Inflammatory macrophage treated with lipopolysaccharide for 4 hours (primary cell): ENCODE measurements at places on chromosomes 11 and 22.

- DNase-seq, result peak; percentile 63
These were observed 103.9 kb downstream of the GGTLC2 start for GRCh38 chr22:22748297-22748743.

- no peak for DNase-seq
These were observed 1008.0 kb downstream of the FAM181B start for GRCh38 chr11:81725701-81726100.

- no peak for DNase-seq
These were observed 25.6 kb downstream of the RHOD start for GRCh38 chr11:67082071-67082791.

DNA sequence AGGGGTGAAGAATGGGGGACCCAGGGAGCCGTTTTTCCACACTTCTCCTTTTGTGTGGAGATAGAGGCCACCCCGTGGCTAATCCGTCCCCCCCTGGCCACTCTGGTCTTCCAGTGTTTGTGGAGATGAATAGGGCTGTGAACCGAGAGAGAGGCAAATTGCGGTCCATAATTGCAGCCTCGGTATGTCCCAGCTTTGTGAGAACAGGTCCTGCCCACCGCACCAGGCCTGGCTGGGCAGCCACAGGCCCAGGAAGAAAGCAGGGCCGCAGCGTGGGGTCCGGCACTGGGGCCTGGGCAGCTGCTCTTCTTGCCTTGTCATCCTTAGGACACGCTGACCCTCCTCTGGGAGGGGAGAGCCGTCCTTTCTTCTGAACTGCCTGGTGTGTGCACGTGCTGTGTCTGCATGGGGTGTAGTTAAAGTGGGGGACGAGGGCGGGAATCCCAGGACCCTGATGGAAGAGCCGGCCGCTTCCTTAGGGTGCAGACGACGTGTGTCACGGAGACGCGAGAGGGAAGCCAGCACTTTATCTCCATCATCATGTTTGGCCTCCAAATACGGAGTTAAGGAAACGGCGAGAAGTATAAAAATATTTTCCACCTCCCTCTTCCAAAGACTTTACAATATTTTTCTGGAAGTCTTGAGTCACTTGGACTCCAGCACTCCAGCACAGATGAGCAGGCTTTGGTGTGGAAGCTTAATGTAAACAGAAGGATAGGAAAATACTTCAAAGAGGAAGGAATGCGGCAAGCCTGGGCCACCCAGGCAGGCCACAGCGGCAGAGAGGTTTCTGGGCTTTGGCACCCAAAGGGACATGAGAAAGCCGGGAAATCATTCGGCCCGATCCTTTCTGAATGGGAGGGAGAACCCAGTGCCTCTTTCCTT, 1248.4 kb downstream of the BRD1 start:
- no peak for DNase-seq

DNA sequence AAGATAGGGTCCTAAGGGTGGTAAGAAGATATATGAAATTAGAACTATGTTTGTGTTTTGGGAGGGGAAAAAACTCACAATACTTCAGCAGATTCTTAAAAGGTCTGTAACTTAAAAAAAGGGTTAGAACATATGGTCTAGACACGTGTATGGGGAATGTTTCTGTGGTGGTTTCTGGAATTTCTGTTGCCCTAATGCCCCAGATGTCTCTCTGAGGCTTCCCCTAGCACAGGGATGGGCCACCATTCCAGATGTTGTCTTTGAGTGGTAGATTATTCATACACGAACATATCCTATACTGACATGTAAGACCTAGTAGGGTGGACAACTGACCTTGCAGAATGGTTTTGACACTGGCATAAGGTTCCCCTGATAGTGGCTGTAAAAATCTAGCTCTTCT, 26.2 kb downstream of the EHF start:
- DNase-seq, result no peak

DNA sequence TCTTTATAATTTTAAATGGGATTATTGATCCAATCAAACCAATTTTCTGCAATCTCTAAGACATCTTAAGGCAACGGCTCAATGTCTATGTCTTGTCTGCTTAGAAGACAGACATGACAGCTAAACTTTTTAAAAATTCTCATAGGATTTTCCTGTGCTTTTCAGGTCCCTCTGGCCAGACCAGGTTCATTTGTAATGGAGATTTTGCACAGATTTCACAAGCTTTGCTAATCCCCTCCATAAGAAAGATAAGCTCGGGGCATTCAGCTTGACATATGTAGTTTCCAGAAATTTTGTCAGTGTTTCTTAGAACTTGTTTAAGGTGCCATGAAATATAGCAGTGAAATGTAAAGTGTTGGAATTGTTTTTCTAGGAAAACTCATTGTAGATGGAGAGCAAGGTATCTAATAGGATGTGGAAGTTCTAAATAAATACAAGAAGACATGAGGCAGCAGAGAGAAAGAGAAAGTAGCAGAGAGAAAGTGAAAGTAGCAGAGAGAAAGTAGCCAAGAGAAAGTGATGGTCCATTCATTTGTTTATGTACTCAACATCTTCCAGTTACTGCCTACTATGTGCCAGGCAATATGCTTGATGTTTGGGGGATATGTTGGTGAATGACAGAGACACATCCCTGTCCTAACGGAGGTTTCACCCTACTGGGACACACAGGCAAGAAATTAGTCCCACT, 219.1 kb upstream of the ARHGAP42 start:
- no peak for DNase-seq

DNA sequence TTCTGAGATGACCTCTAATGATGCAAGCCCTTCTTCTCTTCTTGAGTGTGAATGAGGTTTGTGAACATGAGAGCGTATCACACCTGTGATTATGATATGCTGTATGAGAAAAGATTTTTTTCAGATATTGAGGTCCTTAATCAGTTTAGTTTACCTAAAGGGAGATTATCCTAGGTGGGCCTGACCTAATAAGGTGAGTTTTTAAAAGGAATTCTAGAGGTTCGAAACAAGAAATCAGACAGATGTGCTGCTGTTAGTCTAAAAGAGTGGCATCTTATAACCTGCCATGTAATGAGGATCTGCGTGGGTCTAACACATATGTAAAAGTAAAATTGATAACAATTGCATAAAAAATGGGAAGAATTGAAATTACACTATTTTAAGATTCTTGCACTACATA, 33.8 kb downstream of the MSANTD4 start:
- DNase-seq, result no peak

GRCh38 chr11:77592727-77593126, 3.0 kb downstream of the AQP11 start:
- no peak for DNase-seq

- DNase-seq, result no peak
These were observed 55.4 kb downstream of the CDON start for GRCh38 chr11:126007238-126007637.

DNA sequence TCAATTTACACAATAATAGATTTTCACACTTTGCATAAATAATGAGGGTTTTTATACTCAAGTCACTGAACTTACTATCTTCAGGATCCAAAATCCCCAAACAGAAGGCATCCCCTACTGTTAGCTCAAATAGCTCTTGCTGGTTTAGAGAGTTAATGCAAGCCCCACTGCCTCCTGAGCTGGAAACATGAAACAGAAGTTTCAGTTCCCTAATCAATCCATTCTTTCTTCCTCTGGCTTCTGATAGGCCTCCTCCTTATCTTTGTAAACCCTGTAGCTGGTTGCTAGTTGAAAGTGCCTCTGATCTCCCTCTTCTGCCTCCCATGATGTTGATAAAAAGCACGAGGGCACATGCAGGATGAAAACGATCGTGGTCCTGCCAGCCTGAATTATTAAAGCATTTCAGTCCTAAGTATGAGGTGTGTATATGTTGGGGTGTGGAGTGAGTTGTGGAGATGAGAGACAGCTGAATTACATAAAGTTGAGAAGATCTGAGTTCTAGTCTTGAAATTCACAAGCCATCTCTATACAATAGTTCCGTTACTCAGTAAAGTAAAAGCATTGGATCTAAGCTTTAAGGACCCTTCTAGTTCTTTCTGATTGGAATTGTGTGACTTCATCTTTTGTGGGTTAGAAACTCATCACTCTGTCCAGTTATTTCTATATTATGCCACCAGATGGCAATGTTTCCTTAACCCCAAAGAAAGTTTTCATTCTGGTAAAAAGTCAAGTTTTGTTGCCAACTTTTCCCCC, 35.0 kb upstream of the EHF start:
- DNase-seq, result peak; percentile 82

- DNase-seq, result peak; percentile 33
These were observed 2.8 kb upstream of the CABP7 start for GRCh38 chr22:29716814-29717545.

DNA sequence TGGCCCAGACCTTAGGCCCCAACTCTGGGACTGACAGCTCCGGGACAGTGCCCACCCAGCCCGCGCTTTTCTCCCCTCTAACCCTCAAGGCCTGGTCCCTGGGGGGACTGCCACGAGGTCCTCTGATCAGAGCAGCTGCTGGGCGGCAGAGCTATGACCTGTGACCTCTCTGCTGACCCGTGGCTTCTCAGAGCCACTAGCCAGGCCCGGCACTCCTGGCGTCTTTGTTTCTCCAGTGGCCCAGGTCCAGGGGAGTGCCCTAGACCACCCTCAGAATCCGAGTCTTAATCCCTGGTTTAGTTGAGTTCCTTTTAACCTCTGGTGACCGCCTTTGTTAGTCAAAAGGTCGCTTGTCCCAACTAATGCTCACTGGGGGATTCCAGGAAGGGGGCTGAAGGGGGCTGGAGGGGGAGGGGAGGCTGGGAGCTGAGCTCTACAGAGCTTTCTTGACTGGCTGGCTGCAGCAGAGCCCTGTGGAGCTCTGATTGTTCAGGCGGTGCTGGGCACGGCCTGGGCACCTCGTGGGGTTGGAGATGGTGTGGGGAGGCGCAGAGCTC, 1.2 kb downstream of the FBLN1 start:
- DNase-seq, result no peak

GRCh38 chr11:61912991-61913698, 4.2 kb downstream of the RAB3IL1 start:
- no peak for DNase-seq

- no peak for DNase-seq
These were observed 98.3 kb downstream of the PKNOX2 start for GRCh38 chr11:125262830-125263218.

DNA sequence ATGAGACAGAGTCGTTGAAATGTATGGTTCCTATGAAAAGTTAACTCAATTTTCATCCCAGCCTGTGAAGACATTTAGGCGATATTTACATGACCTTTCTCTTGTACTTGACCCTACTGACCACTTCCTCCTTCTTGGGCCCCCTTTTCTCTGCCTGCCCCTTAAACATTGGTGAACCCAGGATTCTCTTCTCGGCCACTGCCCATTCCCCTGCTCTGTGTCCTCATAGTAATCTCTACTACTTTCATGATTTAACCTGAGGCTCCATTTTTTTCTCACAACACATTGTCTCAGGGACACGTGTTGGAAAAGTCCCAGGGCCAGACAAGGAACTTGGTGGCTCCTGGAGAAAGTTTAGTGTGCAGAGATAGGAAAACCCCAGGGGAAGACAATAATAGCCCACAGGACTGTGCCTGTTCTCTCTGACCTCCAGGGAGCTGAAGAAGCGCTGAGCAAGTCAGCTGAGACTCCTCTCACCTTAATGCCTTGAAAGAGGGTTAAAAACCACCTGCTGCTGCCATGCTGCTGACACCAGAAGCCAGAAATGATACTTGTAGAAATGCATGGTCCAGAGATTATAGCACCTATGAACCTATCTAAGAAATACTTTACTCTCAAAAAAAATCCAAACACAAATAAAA, 42.5 kb upstream of the SPATA19 start:
- DNase-seq, result no peak

DNA sequence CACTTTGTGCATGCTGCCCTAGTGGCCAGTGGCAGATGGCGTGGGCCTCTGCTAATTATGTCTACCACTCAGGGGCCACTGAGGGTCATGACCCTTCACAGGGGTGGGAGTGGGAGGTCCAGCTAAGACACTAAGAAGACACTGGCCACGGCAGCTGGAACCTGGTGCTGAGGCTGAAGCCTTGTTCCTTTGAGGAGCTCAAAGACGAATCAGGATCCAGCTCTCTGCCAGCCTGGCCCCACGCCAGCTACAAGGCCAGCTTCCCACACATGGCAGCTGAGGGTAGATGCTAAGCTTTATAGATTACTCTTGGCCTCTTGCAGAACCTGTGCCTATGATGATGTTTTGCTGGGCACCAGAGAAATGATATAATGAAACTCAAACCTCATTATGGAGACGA, 226.3 kb downstream of the DSCAML1 start:
- DNase-seq, result no peak

DNA sequence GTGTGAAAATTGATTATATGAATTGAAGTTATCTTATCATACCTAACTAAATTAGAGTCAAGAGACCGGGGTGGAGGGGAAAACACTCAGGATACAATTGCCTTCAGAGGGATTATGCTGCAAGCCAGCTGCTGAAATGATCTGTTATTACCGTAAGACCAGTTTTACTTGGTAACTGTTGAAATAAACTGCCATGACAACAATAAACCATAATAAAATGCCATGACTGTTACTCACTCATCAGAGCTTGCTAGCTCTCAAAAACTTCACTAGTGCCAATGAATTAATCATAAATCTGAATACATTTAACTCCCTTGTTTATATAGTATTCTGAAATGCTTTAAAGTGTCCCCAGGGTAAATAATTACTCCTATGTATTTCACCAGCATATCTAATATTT, 68.2 kb downstream of the CASP12 start:
- DNase-seq, result no peak

DNA sequence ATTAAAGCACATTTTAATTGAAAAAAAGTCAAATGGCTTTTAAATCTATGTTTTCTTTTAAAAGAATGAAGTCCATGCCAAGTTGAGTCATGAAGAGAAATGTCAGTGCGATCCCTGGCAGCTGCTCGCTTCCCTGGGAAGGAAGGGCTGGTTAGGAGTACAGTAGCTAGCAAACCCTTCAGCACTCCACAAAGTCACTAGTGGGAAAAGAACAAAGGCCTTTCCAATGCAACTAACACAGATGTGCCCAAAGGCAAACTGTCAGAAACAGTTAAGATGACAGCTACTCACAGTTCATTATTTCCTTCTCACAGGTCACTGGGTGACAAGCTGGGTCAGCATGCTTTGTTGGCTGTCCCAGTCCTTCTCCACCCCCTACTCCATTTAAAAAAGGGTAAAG, 308.7 kb downstream of the DCDC1 start:
- DNase-seq, result no peak

DNA sequence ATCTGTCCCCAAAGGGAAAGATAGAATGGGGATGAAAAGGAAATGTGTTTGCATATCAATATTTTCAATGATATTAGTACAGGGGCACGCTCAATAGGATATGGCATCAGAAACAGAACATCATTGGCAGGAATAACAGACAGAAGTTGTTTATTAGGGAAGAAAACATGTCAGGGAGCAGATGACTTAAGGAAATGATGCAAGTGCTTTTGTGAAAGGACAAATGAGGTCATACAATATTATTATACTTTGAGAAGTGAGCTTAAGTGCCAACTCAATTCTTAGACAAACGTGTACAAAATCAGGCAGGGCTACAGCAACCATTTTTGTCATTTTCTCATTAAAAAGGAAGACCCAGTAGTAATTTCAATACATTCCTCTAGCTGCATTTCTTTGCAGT, 388.4 kb downstream of the SOX6 start:
- DNase-seq, result peak; percentile 82
